ENCODE measurements at places on chromosomes 12 and 14.

- ATAC-seq: peak; percentile 91
Measured at GRCh38 chr14:103292426-103293374, 41.3 kb upstream of the EIF5 start.

DNA sequence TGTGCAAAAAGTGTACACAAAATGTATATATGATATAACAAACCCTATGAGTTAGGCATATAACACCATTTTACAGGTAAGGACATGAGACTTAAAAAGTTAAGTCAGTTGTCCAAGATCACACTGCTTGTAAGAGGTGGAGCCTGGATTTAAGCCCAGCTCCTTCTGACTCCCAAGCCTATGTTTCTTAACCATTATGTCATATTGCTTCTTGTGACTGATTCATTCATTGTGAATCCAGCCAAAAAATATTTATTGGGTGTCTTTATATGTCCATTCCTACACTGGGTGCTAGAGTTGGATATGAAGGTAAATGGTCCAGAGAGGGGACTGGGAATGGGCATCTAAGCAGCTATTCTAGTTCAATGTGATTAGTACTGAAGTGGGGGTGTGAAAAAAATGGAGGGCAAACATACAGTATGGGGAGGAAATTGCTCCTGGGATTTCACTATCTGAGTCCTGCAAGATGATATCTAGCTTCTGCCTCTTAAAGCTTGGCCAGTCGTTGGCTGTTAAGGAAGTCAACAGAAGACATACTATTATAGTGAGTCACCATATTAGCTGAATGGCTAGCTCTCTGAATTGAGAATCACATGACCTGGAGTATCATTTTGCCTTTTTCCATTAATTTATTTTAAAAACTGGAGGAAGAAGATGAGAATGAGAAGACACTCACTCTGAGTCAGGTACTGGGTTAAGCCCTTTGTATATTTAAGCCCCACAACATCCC is 28.8 kb downstream of the PAX9 start:
- ATAC-seq: no peak

GRCh38 chr14:26599291-26599690 is 1.5 kb upstream of the NOVA1 start:
- ATAC-seq: no peak

DNA sequence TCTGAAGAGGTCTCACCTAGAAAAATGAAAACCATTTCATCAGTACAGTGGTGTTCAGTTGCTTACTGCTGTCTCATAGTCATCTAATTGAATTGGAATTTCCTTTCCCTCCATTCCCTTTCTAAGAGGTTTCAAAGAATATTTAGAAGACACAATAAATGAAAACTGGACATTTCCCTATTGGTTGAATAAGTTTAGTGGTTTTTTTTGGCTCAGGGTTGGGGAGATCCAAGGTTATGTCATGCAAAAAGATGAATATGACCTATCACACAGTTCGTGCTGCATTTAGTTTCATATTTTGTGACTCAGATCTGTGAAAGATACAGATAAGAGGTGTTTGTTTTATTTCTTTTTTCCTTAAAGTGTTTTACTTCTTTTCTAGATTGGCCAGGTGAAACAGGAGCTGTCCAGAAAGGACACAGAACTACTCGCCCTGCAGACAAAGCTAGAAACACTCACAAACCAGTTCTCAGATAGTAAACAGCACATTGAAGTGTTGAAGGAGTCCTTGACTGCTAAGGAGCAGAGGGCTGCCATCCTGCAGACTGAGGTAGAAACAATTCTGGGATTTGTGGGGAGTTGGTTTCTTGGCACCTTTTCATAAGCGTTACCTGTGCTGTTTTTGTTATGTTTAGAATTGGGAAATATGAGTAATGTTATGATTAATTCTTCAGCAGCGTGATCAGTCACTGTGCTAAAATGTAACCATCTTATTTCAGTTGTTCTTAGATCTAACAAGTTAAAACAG is 124.6 kb downstream of the ERC1 start:
- peak; percentile 74 for ATAC-seq

- peak; percentile 78 for ATAC-seq
Measured at GRCh38 chr12:31804185-31804504, 75.3 kb upstream of the AMN1 start.

DNA sequence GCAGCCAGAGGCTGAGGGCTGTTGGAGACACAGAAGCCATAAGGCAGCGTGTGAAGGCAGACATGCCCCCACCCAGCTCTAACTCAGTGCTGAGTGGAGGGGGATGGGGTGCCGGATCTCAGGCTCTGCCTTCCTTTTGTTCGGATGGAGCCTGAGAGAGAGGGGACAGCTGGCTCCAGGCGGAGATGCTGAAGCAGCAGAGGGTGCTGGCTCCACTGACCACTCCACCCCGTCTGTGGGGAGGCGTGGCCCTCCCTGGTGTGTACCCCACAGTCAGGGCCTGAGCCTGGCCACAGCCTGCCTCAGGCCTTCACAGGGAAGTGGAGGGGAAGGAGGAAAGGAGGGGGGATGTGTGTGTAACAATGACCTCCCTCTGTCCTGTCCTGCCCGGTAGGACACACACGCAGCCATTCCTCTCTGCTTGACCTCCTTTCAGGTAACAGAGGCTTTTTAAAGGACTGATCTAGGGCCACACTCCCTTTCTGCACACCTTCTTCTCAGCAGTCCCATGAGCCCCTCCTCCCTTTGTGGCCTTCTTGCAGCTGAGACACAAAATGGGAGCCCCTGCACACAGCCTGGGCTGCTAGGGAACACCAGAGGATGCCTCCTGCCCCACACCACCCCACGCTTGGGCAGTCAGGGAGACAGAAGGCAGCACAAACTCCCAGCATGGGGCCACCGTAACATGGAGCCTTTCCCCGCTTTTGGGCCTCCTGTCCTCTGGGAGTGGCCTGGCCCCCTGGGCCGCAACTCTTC is 9.6 kb upstream of the ENDOU start:
- ATAC-seq: no peak

DNA sequence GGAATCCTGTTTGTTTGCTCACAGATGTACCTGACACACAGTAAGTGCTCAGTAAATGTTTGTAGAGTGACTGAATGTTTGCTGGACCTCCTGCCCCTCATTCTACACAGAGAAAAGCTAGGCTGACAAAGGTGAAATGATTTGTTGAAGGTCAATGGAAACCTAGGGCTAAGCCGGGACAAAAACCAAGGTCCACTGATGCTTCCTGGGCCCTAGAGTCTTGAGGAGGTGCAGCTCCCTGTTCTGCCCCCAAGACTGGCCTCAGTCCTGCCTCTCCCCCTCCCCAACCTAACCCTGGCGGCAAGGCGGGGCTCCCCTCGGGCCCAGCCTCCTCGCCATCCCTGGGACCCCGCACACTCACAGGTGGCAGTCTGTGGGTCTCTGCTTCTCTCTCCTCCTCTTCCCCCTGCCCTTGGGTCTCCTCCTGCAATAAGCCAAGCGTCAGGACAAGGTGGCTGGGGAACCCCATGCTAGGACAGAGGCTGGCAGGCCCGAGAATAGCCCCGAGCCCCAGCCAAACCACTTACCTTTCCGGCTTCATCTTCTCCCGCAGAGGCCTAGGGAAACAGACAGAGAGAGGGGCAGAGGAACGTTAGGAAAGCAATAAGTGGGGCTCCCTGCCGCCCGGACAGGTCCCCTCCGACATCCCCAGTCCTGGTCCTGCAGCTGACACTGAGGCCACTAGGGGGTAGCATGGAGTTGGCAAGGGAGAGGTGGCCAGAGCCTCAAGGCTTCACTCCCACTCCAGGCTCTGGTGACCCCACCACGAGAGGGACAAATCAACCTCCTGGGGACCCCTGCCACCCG is 9.3 kb downstream of the PGF start:
- peak; percentile 29 for ATAC-seq

GRCh38 chr12:28967426-28967825 is 181.7 kb upstream of the FAR2 start:
- ATAC-seq: no peak

- ATAC-seq: no peak
Measured at GRCh38 chr14:37865719-37866549, 270.5 kb downstream of the TTC6 start.

- no peak for ATAC-seq
Measured at GRCh38 chr14:104112113-104112505, 26.3 kb upstream of the KIF26A start.

DNA sequence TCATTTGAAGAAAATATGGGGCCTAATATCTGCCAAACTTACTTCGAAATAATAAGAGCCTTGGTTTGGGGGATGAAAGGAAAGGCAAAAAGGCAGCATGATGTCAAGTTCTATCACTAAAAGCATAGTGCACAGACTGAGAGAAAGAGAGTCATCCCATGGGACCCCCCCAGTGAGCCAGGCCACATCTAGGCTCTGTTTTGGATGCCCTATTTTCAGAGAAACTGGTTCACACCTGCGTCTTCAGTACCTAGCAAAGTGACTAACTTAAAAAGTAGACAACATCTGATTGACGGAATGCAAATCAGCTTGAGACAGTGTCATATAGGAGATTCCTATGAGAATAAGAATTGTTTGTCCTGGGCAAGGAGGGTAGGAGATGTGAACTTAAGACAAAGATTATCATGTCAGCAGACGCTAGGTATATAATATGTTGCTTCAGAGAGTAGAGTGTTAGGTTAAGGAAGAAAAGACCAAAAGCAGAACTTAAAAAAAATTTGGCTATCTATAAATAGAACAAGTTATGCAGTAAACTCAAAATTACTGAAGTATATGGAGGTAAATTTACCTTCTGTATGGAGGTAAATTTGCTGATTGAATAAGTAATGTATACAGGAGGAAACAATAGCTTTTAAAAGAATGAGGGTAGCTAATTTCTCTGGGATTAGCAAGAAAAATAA is 148.2 kb downstream of the SLC41A2 start:
- no peak for ATAC-seq

- peak; percentile 69 for ATAC-seq
Measured at GRCh38 chr14:91317381-91318308, 73.1 kb upstream of the GPR68 start.
